ENCODE measurements at places on chromosomes 5 and 9.

DNA sequence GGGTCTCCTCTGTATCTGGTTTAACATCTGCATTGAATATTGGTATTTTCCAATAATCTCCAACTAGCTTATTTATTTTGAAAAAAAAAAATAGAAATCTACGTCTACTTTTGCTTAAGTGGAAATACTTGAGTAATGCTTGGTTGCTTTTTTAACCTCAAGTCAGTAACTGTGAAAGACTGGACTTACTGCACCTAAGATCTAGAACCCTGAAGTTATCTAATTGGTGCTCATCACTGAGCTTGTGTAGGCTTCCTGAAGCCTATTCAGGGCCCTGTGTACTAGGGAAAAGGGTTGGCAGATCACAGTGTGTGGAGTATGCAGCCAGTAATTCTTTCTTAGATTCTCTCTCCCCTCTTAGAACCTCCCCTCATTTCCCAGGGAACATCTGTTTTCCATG is 16.2 kb downstream of the SLC1A1 start:
- no peak for DNase-seq

GRCh38 chr5:125357660-125358059 is 611.2 kb upstream of the ZNF608 start:
- no peak for DNase-seq

- no peak for DNase-seq
These were observed 102.2 kb downstream of the MAP1B start for GRCh38 chr5:72209147-72210115.

GRCh38 chr5:111126896-111127295 is 34.7 kb downstream of the WDR36 start:
- DNase-seq: no peak

DNA sequence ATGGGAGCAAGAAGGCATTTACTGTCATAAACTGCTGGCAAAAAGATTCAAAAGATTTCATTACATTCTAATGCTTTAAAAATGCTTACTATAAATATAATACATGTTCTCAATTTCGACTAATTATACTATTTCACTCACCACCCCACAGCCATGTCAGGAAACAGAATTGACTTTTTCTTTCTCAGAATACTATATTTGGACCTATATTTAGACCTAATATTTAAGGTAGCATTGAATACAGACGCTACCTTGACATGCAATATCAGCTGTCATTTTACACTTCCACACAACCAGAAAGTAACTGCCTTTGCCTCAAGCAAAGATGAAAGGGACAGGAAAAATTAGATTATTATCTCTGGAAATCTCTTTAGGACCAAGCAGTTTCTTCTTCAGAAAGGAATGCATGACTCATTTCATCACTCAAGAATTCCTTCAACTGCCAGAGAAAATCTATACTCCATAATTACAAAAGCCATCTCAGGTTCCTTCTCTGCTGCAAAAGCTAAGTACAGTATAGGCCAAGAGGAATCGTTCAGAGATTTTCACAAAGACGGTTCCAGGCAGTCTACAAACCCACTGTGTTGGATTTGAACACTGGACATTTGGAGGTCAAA is 11.8 kb upstream of the UBE2QL1 start:
- no peak for DNase-seq

- no peak for DNase-seq
These were observed 343 bp downstream of the KIAA0825 start for GRCh38 chr5:94618029-94618492.

DNA sequence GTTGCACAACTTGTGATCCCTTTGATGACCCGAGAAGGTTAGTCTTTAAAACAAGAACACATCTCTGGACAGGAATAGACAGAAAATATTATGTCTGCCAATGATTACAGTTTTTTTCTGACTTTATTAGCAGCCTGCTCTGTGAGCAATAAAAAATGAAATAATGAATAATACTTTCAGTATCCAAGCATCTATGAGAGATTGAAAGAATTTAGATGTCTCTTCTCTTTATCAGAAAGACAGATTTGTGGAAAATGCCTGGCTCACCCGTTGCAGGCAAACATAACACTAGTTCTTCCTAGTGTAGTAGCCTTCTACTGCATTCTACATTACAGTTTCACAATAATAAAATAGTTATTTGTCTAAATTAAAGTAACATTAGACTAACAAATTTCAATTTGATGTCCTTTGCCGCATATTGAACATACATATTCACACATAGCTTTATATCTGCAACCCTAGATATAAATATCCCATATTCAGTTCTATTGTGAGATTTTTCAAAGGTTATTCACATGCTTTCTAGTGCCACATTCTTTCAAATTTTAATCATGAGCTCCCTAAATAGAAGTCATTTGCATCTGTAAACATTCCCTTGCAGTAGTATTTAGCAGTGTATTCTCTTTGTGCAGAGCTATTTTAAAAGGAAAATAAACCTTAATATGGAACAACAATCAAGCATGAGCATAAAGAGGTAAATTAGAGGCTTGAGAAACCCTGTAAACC is 267.3 kb downstream of the EFNA5 start:
- DNase-seq: no peak

DNA sequence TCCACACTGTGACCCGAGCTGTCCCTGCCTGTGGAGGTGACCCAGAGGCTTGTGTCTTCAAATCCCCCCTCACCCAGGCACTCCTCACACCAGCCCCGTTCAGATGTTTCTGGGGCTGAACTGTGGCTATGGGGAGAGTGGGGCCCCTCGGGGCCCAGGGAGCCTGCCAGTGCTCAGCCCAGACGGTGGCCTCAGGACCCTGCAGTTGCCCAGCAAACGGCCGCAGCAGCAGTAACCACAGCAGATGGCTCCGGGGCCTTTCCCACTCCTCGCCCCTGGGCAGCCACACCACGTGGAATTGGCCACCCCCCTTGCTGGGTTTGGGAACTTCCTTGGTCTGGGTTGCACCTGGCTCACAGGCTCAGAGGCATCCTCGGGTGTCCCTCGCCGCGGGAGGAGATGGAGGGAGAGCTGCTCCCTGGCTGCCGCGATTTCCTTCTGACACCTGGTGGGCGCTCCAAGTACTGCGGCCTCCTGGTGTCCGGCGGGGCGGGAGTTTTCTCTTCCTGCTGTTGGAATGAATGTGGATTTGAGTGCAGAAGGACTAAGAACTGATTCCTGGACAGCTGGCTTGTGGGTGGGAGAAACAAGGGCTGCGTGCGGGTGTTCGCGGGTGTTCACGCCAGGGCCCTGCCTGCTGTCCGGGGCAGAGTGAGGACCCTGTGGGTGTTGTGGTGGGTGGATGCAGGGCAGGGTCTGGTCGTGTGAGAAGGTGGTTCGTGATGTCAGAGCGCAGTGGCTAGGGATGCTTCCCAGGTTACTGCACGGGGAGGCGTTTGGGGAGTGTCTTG is 97.5 kb downstream of the COL5A1 start:
- DNase-seq: peak; percentile 27

- no peak for DNase-seq
These were observed 44.7 kb upstream of the SLC27A6 start for GRCh38 chr5:128920345-128921215.

GRCh38 chr5:132673939-132674630 is at the start of gene IL4:
Gene IL4 (plus strand): TSS chr5:132673989. CDS start chr5:132674051, 62 bp downstream.
- DNase-seq: no peak

- no peak for DNase-seq
These were observed 163.2 kb downstream of the TRIO start for GRCh38 chr5:14306329-14306815.

DNA sequence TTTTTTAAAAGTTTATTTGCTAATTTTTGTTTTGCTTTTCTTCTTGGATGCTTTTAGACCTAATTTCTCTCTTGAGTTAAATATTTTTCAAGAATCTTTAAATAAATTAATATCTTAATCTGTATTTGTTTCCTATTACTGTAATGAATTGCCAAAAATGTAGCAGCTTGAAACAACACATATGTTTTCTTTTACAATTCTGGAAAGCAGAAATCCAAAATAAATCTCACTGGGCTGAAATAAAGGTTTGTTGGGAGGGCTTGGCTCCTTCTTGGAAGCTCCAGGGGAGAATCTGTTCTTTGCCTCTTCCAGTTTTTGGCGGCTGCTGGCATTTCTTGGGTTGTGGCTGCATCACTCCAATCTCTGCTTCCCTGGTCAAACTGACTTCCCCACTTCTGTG is 658.1 kb upstream of the ARRDC3 start:
- DNase-seq: no peak

- DNase-seq: no peak
These were observed 50.7 kb downstream of the WNK2 start for GRCh38 chr9:93234600-93234999.

- DNase-seq: no peak
These were observed 359.6 kb downstream of the EBF1 start for GRCh38 chr5:158739951-158740757.

DNA sequence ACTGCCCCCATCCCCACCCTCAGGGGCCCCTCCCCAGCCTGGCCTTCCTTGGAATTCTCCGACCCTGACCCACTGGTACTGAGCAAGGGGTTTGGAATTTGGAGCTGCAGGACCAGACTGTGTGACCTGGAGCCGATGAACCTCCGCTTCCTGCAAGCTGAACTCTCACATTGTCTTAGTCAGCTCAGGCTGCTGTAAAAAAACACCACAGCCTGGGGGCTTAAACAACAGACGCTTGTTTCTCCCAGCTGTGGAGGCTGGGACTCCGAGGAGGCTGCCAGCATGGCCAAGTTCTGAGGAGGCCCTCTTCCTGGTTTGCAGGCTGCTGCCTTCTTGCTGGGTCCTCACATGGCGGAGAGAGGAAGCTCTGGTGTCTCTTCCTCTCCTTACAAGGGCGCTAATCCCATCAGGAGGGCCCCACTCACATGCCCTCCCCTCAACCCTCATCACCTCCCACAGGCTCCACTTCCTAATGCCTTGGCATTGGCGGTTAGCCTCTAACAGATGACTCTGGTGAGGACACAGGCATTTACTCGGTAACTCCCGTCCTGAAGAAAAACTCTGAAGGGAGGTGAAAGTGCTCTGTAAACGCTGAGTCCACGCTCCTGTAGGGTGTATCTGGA is 42.4 kb downstream of the C5orf15 start:
- no peak for DNase-seq

- peak; percentile 59 for DNase-seq
These were observed 24.3 kb upstream of the PTGES start for GRCh38 chr9:129776938-129777768.

DNA sequence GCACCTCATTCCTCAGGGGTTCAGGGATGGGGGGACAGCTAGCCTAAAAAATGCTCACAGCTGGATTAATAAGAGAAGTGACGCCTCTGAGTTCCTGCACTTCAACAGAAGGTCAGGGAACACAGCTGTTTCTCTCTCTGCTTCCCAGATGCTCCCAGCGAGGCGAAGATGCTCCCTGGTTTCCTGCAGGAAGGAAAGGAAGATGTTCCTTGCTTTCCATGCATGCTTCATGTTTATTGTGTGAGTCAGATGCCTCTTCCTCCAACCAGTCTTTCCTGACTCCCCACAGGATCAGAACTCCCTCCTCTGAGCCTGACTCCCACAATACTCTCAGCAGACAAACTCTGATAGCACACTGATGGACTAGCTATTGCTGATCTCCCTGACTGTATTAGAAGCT is 71.9 kb downstream of the MFAP3 start:
- no peak for DNase-seq

DNA sequence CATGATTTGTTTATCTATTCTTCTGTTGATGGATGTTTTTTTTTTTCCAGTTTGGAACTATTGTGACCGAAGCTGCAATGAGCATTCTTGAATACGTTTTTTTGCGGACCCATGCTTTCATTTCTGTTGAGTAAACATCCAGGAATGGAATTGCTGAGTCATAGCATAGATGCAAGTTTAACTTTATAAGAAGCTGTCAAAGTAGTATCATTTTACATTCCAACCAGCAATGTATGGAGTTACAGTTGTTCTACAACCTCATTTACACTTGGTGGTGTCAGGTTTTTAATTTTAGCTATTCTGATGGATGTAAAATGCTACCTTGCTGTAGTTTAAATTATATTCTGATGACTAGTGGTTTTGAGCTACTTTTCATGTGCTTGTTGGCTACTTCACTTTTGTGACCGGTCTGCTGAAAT is 49.0 kb downstream of the NPR3 start:
- DNase-seq: no peak

- DNase-seq: no peak
These were observed 118.7 kb upstream of the CCDC112 start for GRCh38 chr5:115415143-115415491.

DNA sequence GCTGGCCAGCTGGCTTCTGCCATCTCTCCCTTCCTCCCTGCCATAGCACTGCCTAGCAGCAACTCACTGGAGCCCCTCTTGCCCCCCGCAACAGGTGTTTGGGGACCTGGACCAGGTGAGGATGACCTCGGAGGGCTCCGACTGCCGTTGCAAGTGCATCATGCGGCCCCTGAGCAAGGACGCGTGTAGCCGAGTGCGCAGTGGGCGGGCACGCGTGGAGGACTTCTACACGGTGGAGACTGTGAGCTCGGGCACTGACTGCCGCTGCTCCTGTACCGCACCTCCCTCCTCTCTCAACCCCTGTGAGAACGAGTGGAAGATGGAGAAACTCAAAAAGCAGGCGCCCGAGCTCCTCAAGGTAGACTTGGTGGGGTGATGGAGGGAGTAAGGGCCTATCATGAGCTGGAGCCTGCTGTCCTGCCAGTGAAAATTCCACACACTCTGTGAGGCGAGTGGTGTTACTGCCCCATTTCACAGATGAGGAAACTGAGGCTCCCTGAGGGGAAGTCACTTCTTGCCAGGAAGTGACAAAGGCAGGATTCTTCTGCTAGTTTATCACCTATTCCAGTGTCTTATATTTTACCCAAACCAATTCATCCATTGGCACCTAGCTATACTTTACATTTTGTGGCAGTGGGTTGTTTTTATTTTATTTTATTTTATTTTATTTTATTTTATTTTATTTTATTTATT is 10.1 kb downstream of the OLFML2A start:
- no peak for DNase-seq

DNA sequence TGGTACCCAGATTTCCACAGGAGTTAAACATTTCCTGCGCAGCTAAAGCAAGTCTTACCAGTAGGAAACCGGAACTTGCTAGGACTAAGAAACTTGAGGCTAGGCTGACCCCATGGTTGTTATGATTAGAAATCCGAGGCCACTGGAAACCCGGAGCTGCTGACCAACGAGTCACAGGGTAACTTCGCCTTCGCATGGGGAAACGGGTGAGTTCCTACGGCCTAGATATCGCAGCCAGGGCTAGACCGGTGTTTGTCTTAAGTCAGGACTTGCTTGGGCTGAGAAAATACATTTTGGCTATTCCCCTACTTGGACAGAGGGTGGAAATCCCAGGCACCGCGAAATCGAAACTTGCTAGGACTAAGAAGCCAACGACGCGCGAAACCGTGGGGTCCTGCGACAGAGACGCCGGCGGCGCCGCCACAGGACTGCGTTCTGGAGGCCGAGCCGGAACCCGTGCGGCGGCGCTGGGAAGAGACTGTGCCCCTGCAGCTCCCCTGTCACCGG is 1.6 kb upstream of the ANXA2R start:
- no peak for DNase-seq

- no peak for DNase-seq
These were observed 65.1 kb downstream of the EFNA5 start for GRCh38 chr5:107605596-107606125.

GRCh38 chr5:112411903-112412302 is 7.2 kb downstream of the EPB41L4A start:
- DNase-seq: no peak

GRCh38 chr9:133809335-133809734 is 71.2 kb upstream of the SARDH start:
- DNase-seq: no peak

GRCh38 chr5:54136516-54137440 is 173.6 kb downstream of the ARL15 start:
- DNase-seq: no peak

- DNase-seq: no peak
These were observed 49.9 kb upstream of the PPP2CA start for GRCh38 chr5:134275822-134276221.

- no peak for DNase-seq
These were observed 21.5 kb upstream of the COL5A1 start for GRCh38 chr9:134619983-134620661.

Measured in stimulated activated CD4-positive, alpha-beta T cell treated with anti-CD3 and anti-CD28 coated beads, Interleukin-4, amount 100 ng/mL, for 48 hours (primary cell).